ENCODE measurements at places on chromosomes 4 and X. TPM values are rescaled to one million over a fixed set of nuclear protein-coding genes. Genes with fewer than 3 reads are reported as not detected.

DNA sequence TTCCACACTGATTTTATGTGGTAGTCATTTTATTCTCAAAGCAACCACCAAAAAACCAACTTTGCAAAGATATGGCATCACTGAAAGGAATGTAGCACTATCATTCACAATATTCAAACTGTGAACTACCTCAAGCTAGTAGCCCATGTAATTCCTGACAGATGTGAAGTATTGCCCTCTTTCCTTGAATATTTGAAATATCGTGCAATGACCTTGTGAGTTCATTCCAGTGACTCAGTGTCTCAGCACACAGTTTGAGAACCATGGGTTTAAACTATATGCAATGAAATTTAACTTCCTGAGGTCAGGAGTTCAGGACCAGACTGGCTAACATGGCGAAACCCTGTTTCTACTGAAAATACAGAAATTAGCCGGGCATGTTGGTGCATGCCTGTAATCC is 20.9 kb upstream of the IQCM start:
- no peak overlapping the region for H3K27ac ChIP-seq
- no peaks in the 10 kb centered on the region for H3K4me1 ChIP-seq
- H3K27me3 ChIP-seq, result no peaks in the 10 kb centered on the region
- no peak for DNase-seq
- H3K4me3 ChIP-seq, result no peak overlapping the region

GRCh38 chr4:41360921-41361793 is 104.4 kb downstream of the UCHL1 start:
- H3K36me3 ChIP-seq, result no peaks in the 10 kb centered on the region
- no peak overlapping the region for H3K4me3 ChIP-seq
- H3K27ac ChIP-seq, result no peak overlapping the region
- H3K27me3 ChIP-seq, result peaks cover 24% of the 10 kb centered on the region
- DNase-seq, result no peak

DNA sequence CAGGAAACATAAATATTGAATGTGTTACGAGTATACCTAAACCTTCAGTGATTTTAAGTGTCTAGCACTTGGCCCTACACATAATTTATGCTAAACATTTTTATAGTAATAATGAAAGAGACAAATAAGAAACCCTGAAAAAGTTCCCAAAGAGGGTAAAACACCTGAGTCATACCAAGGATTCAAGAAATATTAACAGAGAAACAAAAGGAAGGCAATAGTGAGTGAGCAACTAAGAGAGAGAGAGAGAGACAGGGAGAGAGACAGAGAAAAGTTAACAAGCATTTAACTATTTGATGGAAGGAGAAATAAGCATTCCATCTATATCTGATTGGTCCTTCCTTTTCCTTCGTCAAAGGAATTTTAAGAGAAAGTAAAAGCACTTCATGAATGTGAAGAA is 743.6 kb upstream of the POU3F4 start:
- H3K27ac ChIP-seq, result no peak overlapping the region
- no peak overlapping the region for H3K4me3 ChIP-seq
- no peaks in the 10 kb centered on the region for H3K27me3 ChIP-seq
- no peaks in the 10 kb centered on the region for H3K4me1 ChIP-seq
- DNase-seq, result no peak

BTK gene
- total RNA-seq, result 235 TPM

POLR2B gene
- 110 TPM for total RNA-seq

- H3K27ac ChIP-seq, result no peak overlapping the region
- peaks cover 16% of the 10 kb centered on the region for H3K27me3 ChIP-seq
- DNase-seq, result no peak
These were observed 31.1 kb downstream of the TACC3 start for GRCh38 chr4:1752284-1753041.

FMR1NB gene
- total RNA-seq, result not detected

DNA sequence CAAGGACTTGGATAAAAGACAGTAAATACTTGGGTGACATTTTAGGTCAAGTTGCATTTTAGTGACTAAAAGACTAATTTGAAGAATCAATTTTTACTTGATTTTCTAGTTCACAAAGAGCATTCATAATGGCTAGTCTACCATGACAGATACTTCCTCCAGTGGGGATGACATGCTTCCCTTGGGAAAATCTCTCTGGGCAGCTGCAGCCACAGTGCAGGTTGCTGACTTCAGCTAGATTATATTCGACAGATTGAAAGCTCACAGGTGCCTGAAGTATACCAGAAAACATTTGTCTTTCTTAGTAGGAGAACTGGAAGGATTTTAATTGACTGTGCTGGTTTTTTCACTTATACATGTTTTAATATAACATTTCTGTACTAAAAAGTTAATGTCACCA is 209.6 kb upstream of the MAGEB2 start:
- H3K27me3 ChIP-seq, result no peaks in the 10 kb centered on the region
- no peak for DNase-seq
- H3K36me3 ChIP-seq, result no peaks in the 10 kb centered on the region
- no peak overlapping the region for H3K27ac ChIP-seq

- H3K4me1 ChIP-seq, result peaks cover 16% of the 10 kb centered on the region
- no peaks in the 10 kb centered on the region for H3K36me3 ChIP-seq
- peak overlapping the region; percentile 98 for H3K4me3 ChIP-seq
- peak overlapping the region; percentile 91 for H3K27ac ChIP-seq
These were observed 776 bp downstream of the CEP44 start for GRCh38 chr4:174284487-174284886.

All from B cell (primary cell).